B cell (primary cell): ENCODE measurements at places on chromosomes 12 and 14. TPM values are rescaled to one million over a fixed set of nuclear protein-coding genes. Genes with fewer than 3 reads are reported as not detected.

Gene DGLUCY
- 103 and 110 TPM in 2 replicates for total RNA-seq

- no peak for DNase-seq
Observed at GRCh38 chr12:2372735-2373134, 319.9 kb downstream of the CACNA1C start.

DNA sequence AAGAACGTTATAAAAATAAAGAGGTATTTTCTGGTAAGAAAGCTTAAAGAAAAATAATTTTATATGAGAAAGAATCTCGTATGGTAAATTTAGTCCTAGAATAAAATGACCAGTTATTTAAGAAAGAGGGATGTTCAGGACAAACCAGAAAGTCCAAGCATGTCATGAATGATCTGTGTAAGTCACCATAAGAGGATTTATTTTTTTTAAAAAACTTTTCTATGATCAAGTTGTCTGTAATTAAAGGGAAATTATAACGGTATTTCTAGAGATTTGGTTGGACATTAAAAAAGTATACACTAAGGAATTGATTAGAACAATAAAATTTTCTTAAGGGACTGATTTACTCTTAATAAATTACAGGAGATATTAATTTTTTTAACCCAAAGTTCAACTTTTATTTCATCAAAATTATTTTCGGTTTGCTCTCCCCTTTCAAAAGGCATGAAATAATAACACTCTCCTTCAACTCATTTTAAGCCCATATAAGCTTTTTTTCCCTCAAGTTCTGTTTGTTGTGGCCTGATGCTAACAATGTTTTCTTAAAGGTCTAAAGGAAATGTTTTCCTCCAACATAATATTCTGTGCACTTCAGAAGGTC is 49.9 kb upstream of the CPSF6 start:
- DNase-seq, result no peak

Gene STAC3
- total RNA-seq, result 5.3 and 6.2 TPM in 2 replicates

Gene ANKRD33
- total RNA-seq, result not detected in 2 replicates

- no peak for DNase-seq
Observed at GRCh38 chr14:68470361-68470760, 322.5 kb downstream of the ZFP36L1 start.

- DNase-seq, result no peak
Observed at GRCh38 chr12:120085920-120086645, 30.5 kb downstream of the RAB35 start.

- DNase-seq, result no peak
Observed at GRCh38 chr12:93219947-93220346, 157.8 kb upstream of the NUDT4 start.

Gene COX8C
- not detected in 2 replicates for total RNA-seq
